ENCODE measurements at places on chromosomes 3 and 15.

GRCh38 chr15:53862386-53862785 lies 102.9 kb upstream of the WDR72 start:
- DNase-seq, result no peak

GRCh38 chr15:101635944-101636727 lies 16.0 kb downstream of the TM2D3 start:
- DNase-seq, result no peak

- DNase-seq, result no peak
These were observed 8.8 kb downstream of the STOML1 start for GRCh38 chr15:73983211-73983727.

DNA sequence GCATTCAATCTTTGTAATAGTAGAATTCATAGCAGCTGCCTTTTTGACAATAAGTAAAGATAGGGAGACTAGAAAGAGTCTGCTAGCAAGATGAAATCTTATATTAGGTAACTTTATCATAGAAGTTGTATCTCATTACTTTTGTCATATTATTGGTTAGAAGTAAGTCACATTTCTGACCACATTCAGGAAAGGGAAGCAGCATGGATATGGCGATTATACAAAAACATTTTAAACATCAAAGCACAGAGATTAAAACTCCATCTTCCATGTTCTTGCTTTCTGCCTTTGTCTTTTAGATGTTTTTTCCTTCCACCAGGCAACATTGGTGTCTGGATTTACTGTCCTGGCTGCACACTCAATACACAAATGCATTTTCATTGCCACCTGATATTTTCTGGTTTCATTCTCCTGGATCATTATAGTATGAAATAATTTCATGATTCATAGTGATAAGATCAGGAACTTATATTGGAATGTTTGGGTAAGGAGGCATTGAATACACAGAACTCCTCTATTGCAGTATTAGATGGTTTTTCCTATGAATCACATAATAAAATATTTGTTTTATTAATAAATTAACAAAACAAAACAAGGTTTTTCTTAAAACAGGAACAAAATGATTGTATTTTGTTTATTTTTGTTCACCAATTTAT lies 1460.3 kb upstream of the CADM2 start:
- DNase-seq, result no peak

DNA sequence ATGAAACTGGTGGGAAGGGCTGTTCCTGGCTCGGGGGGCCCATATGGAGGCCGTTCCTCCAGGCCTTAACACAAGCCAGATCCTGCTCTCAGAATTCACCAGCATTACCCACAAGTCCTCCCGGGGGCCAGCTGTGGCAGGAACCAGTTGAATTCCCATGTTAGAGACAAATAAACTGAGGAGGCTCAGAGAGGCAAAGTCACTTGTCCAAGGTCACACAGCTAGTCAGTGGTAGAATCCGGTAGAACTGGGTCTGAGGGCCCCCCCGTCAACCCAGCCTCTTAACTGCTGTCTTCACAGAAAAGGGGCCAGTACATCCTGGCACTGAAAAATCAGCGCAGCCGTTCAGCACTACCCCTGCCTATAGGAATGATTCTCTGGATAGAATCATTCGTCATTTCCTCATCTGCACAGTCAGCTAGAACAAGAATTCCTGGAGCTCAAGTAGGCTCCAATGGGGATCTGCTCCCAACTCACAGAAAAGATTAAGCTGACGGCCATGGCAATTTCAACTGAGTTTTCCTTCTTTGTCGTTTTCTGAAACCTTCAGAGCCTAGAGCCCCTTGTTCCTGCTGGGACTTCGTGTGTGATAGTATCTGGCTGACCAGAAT lies 12.2 kb upstream of the TSEN2 start:
- no peak for DNase-seq

GRCh38 chr15:35874260-35874905 lies 328.4 kb upstream of the DPH6 start:
- DNase-seq, result no peak

DNA sequence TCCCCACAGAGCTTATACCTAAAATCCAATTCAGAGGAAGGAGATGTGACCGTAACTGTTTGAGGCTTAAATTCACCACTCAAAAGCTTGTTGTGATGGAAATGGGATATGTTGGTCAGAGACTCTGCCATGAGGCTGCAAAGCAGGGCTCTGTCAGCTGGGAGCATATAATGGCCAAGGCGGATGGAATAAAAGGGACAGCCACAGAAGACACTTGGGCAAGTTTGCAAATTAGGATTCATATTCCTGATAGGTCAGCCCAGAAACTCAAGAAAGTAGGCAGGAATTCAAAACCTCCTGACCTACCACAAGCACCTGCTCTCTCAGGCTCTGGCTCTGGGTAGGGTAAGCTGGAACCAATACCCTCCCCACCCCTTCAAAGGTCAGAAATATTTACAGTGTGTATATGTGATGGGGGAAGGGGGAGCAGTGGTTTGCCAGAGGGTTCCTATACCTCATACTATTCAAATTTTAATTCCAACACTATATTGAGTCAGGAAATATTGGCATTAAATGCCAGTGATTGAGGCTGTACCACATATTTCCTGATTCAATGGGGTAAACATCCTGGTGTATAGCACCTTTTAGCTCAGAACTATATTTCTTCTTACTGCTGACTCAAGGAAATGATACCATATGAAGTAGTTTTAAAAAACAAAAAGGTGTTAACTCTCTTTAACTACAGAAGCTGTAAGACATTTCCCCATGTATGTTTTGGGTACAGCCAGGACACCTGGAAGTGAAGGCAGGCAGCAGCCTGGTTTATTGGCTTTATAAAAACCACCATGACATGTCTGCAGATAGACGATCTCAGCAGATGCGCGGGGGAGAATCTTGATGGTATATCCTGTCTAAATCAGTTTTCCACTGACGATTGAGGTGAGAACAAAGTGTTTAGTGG lies 19.2 kb downstream of the FYCO1 start:
- DNase-seq, result no peak

DNA sequence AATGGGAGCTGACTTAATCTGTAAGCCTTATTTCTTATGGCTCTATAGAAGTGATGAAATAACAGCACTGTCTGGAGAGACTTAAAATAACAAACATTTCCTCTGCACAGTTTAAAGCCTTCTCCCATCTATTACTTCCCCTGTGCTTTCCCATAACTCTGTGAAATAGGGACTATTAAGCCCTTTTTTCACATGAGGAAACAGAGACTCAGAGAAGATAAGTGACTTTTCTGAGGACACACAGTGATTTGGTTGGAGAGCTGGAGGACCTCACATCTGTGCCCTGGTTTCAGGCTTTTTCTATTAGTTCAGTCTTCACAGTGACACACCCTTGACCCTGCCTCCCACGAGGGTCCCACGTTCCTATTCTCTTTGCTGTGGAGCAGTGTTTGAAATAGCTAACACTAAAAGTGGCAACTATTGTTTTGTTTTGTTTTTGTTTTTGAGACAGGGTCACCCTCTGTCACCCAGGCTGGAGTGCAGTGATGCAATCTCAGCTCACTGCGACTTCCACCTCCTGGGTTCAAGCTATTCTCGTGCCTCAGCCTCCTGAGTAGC lies 82.9 kb downstream of the ST6GAL1 start:
- no peak for DNase-seq

GRCh38 chr15:67097930-67098740 lies 32.7 kb downstream of the SMAD3 start:
- no peak for DNase-seq

GRCh38 chr15:61032600-61033286 lies 196.4 kb downstream of the RORA start:
- no peak for DNase-seq

- no peak for DNase-seq
These were observed 372.8 kb downstream of the RBMS3 start for GRCh38 chr3:29653680-29654079.

DNA sequence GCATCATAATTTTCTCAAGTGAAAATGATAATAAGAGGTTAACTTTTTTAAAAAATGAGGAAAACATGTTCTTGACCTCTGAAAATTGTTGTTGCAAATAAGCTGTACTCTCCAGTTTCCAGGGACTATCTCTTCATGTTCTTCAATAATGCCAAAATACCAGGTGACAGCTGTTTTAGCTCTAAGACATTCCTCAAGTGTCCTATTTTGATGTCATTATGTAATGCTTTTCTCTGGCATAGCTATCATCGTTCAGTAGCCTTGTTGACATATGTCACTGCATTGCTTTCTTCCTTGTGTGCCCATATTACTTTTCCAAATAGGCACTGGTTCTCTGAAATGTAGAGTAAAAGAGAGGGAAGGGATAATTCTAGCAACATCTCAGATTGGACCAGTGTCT lies 5.7 kb upstream of the FILIP1L start:
- no peak for DNase-seq

- DNase-seq, result no peak
These were observed 742 bp downstream of the PLA2G4F start for GRCh38 chr15:42155546-42156242.

DNA sequence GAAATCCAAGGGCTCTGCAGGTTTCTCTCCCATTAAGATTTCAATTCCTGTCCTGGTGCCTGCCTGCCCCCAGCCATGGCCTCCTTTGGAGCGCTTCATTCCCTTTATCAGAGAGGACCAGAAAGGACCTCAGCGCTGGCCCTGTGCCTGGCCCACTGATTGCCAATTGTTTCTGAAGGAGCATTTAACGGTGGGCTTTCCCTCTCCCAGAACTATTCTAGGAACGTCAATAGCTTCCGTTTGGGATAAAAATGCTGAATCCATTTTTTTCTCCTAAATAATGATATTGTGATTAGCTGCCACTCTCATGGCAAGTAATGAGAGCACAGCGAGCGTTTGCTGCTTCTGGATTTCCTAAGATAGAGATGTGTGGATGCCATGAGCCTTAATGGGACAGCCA lies 12.2 kb upstream of the SLC6A1 start:
- no peak for DNase-seq

DNA sequence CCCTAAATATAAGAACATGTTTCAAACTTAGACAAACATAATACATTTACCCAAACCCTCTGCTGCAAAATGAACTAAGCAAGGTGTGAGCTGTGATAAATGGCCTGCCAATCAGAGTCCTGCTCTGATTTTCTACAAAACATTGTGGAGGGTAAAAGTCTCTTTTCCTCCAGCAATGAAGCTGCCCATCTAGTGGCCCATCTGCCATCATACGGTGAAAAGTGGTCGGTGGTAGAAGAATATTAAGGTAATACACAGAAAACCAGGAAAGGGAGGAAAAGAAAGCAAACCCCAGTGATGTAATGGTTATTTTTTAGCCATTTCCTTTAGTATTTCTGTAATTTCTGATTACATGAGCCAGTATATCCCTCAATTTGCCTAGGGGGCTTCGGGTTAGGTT lies 838.1 kb downstream of the TBL1XR1 start:
- no peak for DNase-seq

GRCh38 chr3:81753416-81754027 lies 7.9 kb downstream of the GBE1 start:
- no peak for DNase-seq

DNA sequence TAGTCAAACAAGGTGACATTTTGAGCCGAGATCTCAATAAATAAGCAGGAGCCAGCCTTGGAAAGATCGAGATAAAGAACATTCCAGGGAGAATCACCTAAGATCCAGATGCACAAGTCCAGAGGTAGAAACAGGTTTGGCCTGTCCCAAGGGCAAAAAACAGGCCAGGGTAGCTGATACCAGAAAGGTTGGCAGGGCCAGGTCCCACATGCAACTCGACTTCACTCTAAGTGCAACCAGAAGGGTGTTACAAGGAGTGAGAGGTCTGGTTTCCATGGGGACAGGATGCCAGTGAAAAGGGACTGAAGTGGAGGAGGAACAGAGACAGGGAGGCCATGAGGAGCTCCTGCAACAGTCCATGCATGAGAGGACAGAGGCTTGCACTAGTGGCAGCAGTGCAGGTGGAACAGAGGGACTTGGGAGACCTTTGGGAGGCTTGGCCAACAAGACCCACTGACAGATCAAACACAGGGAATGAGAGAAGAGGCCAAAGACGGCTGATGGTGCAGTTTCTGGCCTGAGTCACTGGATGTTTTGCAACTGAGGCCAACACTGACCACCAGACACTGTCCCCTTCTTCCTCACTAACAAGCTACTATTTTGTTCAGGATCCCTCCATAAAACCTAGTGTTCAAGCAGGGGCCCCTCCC lies 5.2 kb downstream of the TPRA1 start:
- no peak for DNase-seq

- DNase-seq, result no peak
These were observed 106.9 kb downstream of the LSM3 start for GRCh38 chr3:14285548-14285925.

GRCh38 chr3:77053795-77054194 lies 13.9 kb downstream of the ROBO2 start:
- no peak for DNase-seq

DNA sequence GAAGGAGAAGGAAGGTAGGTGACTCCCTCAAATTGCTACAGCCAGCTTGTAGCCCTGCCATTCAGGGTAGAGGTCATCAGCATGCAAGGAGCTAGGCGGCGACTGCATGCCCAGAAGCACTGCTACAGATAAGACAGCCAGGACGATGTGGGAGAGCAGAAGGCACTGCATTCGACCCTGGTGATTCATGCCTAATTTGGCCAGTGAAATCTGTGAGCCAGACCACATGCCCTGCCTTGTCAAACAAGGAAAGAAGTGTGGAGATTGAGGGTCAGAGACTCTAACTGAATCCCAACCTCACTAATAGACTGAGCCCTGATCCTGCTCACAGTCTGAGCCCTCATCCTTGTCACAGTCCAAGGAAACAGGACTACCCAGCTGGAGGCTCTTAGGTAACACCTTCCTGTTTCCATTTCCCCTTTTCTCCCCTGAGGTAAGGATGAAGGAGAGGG lies 86.6 kb downstream of the LINGO1 start:
- no peak for DNase-seq

DNA sequence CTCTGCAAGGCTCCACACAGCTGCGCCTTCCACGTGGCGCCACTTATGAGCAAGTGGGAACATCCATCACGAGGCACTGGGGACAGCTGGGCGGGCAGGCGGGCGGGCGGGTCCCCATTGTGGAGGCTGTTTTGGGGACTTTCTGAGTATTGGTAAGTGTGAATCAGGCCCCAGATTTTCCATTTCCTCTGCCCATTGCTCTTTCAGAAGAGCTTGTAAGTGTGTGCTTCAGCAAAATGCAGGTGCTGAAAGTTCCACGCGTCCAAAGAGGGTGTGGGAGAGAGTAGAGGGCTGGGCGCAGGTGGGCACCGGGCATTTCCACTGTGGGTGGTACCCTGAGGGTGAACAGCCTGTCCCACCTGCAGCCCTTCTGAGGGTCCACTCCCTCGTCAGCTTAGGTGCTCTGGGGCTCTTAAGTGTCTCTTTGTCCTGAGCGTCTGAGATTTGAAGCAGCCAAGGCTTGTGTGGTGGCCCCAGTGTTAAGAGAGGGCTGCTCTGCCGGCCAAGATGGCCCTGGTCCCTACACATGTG lies 177.1 kb downstream of the RPLP1 start:
- DNase-seq, result no peak
